ENCODE measurements at places on chromosomes 13 and 19.

DNA sequence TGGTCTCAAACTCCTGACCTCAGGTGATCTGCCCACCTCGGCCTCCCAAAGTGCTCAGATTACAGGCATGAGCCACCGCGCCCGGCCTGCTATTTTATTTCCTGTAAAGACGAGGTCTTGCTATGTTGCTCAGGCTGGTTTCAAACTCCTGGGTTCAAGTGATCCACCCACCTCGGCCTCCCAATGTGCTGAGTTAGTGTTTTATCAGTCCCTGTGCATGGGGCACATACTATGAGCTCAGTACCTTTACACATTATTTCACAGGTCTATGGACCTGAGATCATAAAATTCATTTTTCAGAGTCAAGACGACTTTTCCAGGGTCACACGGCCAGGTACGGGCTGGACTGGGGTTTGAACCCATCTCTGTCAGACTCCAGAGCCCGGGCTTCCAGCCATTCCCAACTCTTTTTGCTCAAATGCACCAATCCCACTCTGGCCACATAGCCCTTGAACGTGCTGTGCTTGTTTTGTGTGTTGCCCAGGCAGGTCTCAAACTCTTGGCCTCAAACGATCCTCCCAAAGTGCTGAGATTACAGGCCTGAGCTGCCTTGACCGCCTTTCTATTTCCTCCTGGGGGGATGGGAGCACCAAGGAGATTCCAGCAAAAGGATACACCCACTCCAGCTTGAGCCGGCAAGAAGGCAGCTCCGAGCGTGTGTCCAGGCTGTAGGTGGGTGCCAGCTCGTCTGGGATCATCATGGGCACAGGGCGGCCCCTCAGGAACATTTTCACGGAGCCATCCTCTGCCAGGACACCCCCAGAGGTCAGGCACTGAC lies 1.1 kb downstream of the EML2 start:
- DNase-seq, result no peak

DNA sequence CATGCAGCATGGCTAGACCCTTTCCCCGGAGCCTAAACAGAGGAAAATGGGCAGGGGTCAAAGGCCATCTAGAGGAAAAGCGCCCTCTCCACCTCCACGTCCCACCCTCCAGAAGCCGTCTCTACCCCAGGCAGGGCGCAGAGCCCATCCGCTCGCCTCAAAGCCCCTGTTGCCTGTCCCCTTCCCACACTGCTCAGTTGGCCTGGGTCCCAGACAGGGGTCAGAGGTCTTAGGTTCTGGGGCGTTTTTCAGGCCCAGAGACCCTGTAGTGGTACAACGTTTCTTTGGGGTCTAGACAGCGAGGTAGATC lies 285 bp downstream of the TMEM143 start:
- DNase-seq, result no peak

DNA sequence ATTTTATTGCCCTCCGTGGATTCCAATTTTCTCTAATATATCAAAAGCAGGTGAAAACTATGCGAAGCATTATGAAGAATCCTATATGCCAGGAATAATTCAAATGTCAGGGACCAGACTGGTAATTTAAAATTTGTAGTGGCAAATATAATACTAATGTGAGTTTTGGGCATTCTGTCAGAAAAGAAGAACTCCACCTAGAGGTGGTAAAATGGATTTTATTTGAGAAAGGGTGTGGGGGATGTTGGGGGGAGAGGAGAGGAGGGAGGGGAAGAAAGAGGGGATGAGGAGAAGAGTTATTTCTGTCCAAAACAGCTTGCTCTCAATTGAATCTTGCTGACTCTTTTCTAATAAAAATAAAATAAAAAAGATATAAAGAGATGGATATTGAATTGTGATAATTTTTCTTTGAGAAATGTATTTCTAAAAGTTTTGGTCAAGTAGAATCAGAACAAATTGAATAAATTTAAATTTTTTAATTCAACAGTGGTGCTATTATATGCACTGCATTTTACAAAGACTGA lies 929.3 kb upstream of the SLITRK5 start:
- DNase-seq, result no peak

GRCh38 chr19:55459950-55460657 lies 1.3 kb downstream of the ISOC2 start:
- DNase-seq, result no peak

DNA sequence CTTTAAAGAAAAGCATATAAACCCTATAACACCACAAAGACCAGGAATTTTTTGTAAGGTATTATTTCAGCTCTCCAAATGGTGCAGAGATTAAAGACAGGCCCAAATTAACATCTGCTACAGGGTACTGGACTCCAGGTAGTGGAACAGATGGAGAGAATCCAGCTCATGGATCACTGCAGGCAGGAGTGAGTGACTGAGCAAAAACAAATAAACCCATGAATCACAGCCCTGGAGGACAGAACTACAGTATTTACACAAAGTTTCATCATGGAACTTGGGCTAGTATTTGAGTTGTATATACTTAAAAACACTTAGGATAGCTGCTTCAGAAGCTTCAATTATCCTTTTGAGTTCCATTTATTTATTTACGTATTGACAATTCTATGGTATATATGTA lies 132.8 kb upstream of the SPRY2 start:
- DNase-seq, result no peak

GRCh38 chr13:70171151-70171550 lies 62.9 kb upstream of the KLHL1 start:
- no peak for DNase-seq

DNA sequence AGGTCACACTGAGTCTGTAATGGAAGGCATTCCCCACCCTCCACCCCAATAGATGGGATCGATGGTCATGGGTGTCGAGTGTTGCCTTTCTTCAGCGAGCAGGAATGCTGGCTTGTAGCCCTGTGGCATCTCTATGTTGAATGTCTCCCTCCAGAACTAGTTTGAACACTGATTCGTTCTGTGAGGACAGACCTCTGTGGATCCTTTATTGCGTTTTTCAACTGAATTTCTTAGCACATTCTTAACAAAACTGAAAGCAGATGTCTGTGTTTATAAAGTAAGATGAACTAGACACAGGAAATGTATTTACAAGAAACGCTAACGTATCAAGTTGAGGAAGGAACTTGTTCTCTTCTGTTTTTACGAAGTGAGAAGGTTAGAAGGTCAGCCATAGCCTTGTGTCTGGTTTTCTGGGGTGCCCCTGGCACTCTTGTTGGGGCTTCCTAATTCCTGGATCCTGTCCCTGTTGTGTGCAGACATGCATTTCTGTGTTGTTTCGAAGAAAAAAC lies 36.8 kb upstream of the TM9SF2 start:
- no peak for DNase-seq

DNA sequence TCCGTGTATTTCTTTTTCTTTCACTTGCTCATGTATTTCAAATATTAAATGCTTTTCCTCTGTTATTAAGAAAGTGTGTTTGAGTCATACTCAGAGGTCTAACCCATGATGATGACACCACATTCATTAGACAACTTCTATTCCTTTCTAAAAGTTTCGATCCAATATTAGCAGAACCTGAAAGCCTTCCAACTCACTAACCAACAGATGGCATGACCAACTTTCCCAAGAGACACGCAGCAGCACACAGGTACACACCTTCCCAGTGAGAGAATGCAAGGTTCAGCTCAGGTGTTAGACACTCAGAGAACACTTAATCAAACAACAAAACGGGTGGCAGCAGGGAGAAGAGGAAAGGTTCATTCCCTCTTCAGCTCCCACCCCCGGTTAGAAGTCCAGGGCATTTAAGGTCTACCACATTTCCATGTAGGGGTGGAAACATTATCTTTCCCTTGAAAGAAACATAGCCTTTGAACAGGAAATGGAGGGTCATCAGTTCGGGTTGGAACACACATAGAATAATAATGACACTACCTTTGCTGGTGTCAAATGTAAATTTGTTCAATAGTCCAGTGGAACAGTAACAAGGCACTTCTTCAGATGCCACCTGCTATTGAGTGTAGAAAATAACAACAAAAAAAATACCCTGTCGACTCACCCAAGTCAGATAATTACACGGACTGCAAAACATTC lies 404.2 kb downstream of the COG6 start:
- no peak for DNase-seq

DNA sequence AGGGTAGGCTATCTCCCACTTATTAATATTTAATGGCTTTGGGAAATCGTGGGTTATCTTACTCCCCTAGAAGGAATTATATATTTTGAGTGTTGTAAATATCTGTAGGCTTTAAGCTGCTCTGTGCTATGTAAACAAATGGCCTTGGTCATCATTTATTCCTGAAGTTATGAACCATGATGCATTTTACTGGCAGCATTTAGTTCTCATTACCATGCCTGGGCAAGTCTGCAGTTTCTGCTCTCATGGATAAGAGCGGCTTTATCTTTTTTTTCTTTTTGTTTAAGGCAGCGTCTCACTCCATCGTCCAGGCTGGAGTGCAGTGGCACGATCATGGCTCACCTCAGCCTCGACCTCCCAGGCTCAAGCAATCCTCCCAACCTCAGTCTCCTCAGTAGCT lies 156.1 kb downstream of the IRS2 start:
- no peak for DNase-seq

DNA sequence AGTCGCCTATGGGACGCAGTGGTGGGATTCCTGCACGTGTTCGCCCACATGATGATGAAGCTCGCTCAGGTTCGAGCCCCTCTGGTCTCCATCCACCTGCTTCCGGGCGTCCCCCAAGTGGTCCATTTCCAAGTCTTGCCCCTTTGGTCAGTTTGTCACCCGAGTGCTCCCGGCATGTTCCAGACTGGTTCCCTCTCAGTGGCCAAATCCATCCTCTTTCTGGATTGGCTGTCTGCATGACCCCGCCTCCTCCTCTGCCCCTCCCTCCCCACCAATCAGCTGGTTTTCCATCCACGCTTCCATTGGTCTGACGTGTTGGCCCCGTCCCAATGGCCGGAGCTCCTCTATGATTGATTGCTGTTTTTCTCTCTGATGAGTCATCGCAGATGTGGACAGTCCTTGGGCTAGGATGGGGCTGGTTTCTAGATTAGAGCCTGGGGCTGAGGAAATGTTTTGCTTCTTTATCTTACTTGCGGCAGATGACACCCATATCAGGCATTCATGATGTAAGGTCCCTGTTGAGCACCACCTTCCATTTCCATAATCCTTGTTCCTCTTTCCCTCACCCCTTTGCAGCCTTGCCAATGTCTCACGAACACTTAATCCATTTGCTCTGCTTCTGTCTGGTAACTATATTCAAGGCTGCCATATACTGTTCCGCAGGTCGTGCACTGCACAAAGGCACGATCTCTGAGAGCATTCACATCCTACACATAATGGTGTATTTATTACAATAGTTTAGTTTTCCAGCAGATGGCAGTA lies 73.8 kb downstream of the MAP4K1 start:
- peak; percentile 87 for DNase-seq

DNA sequence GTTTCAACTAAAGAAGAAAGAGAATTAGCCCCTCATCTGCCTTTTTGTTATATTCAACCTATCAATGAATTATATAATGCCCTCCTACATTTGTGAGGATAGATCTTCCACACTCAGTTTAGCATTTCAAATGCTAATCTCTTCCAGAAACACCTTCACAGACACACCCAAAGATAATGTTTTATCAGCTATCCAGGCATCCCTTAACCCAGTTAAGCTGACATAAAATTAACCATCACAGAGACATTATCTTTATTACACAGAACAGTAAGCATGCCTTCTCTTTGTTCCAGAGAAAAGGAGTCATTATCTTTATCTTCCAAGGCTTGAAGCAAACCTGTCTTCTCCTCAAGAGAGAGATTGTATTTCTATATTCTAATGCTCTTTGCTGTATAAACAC lies 53.1 kb downstream of the PCDH20 start:
- no peak for DNase-seq

GRCh38 chr13:112710855-112711527 lies 21.2 kb downstream of the ATP11A start:
- no peak for DNase-seq

DNA sequence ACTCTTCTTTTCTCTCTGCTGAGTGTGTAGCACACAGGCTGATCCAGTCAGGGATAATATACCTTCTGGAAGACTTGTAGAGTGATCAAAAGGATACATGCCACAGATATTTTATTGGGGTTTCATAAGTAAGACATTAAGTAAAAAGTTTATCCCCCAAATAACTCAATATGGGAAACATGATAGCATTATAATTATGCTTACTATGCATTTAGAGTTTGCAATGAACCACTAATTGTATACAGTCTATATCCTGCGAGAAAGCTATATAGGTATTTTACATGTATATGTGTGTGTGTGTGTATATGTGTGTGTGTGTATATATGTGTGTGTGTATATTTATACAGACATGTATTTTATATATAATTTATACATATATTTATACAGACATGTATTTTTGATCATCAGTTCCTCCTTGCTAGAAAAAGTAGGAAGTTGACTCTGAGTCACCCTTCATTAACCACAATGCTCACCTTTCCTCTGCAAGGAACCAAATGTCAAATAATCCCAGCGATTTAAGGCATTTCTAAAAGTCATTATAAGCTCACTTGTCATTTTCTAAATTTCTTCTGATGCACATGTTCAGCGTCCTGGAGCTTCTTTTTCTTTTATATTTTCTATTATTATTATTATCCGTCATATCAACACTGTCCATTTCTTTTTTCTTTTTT lies 312.5 kb upstream of the OBI1 start:
- no peak for DNase-seq

DNA sequence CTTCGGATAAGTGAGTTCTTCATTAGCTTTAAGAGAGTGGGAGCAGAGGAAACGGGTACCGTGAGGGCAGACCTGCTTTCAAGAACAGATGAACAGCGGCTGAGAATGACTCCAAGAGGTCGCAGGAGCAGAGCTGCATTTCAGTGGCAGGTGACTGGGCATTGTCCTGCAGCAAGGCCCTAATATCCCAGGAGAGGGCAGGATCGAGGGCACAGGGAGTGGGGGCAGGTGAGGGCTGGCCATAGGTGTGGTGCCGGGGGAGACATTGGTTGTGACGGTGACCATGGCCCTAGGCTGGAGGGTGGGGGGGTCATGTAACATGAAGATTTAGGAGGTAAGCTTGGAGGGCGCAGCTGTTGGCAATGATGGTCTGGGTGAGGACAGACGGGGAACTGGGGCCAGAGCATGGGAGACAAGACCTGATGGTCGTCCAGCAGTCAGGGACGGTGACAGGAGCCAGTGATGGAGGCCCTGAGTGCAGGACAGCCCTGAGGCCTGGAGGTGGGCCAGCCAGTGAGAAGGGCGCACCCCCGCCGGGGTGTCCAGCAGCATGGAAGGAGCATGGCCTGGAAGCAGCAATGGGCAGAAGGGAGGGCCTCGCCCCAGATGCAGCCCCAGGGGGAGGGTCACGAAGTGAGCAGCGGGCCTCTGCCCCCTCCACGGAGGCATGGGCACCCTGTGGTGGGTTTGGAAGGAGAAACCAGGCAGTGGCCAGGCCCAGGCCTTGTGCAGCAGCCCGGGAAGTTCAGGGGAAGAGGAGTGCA lies 29.2 kb upstream of the LAMP1 start:
- no peak for DNase-seq

DNA sequence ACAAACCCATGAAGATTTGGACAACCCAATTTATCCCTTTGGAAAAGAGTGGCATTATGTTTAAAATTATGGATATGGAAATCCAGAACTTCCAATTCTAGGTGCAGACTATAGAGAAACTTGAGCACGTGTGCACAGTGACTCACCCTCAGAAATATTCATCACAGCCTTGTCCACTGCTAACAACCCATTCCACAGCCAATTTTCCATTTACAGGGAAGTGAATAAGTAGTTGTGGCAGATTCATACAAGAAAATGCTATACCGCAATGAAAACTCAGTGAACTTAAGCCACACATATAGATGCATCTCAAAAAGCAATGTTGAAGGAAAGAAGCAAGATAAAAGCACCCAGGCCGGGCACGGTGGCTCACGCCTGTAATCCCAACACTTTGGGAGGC lies 133.3 kb downstream of the USP12 start:
- no peak for DNase-seq

Measured in T-helper 2 cell (primary cell).